ENCODE measurements at places on chromosomes 13 and 19.

GRCh38 chr13:38543561-38543960, 143.3 kb upstream of the FREM2 start:
- DNase-seq = no peak

DNA sequence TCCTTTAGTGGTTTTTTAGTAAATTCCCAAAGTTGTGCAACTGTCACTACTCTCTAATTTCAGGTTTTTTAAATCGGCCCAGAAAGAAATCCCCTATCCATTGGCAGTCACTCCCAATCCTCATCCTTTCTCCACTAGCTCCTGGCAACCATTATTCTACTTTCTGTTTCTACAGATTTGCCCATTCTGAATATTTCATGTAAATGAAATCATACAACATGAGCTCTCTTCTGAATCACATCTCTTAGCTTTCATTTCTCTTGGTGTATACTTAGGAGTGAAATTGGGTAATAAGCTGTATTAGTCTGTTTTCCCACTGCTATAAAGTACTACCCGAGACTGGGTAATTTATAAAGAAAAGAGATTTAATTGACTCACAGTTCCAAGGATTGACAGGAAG, 9.7 kb upstream of the ZNF223 start:
- DNase-seq = no peak

- no peak for DNase-seq
Observed at GRCh38 chr13:110835721-110836604, 78.9 kb downstream of the ANKRD10 start.

DNA sequence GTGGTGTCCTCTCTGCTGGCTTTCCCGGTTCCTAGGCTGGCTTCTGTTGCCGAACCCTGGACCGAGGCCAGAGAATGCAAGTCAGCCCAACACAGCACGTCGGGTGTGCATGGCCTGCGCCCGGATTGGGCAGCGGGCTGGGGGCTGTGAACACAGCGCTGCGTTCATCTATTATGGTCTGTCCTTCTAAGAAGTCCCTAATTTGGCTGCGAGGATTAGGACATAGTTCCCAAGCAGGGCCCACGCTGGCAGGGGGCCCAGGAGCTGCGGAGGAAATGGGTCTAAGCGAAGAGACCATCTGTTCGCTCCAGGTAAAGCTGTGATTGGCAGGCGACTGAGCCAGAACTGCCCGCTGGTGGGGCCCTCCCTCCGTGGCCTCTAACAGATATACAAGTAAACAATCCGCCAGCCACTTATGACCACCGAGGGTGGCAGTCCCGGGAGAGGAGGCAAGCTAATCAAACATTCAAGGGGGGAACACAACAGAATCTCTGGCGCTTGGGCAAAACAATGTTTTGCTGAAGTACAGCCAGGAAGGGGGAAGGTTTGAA, 6.0 kb downstream of the SYCE2 start:
- no peak for DNase-seq

GRCh38 chr13:45198041-45198440, 2.8 kb downstream of the KCTD4 start:
- no peak for DNase-seq

DNA sequence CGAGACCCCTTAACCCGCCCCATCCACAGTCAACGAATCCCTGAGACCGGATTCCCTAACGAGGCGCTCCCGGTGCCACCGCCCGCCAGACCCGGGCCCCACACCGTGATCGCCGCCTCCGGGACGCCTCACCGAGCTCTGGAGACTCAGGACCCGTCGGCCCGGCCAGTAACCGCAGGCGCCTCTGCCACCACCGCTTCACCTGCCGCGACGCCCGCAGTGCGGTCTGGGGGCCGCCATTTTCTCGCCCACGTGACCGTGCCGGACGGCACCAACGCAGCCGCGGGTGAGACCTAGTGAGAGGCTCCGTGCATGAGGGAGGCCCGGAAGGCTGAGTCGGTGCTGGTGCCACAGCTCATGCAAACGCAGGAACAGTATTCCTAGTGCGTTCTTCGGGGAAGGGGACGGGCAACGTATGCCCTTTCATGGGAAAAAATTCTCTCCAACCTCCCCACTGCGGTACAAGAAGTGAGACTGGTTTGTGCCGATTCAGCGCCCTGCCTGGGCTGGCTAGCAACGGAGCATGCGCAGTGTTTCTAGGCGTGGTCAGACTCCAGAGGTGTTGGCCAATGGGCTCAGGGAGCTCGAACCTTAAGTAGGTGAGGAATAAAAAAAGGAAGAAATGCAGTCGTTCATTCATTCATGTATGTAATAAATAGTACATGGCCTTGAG, at the start of gene DOHH:
DOHH (minus strand) TSS at position 246 of the 673 bp plus-strand sequence. CDS start 3,860 bp downstream, outside the sequence.
- DNase-seq = peak; percentile 92

GRCh38 chr19:30555791-30556110, 183.6 kb downstream of the ZNF536 start:
- DNase-seq = no peak

DNA sequence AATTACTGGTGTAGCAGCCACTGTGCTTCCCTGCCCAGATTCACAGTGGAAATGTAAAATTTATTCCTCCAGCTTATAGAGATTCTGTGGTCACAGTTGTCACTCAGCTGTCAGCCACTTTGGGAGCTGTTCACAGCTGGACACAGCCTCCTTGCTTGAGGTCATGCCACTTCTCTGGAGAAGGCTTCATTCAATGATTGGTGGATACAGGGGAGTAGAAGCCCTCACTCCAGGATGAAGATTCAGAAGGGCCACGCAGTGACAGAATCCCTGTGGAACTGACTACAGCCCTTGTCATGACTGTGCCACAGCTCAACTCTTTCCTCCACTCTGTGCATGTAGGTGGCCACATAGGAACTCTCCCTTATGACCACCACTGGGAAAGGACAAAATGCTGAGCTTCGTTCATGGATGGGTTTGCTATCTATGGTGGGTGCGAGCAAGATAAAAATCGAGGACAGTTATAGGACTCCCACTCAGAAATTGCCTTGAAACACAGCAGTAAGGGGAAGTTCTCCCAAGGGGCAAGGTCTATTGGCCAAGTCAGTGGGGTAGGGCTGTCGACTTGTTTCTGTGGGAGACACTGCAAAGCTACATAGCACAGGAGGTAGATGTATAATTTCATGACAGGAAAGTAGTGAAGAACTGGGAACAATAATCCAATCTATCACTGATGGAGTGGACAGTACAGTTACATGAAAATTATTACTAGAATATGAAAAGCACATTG, 98.7 kb downstream of the CCNA1 start:
- no peak for DNase-seq

DNA sequence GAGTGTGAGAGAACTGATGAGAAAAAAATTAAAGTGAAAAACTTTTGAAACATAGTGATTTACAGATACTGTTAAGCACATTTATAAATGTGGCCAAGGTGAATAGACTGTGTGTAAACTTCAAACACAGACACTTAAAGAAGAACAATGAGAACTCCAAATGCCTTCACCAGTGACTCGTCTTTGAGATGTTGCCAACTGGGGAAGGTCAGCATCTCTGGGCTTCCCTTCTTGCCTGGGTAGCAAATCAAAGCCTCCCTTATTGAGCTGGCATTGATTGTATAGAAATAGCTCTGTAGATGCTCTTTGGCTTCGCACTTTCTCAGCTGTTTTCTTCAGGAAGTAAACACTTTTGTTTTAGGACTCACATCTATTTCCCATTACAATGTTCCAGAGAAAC, 177.3 kb upstream of the SGCG start:
- no peak for DNase-seq

DNA sequence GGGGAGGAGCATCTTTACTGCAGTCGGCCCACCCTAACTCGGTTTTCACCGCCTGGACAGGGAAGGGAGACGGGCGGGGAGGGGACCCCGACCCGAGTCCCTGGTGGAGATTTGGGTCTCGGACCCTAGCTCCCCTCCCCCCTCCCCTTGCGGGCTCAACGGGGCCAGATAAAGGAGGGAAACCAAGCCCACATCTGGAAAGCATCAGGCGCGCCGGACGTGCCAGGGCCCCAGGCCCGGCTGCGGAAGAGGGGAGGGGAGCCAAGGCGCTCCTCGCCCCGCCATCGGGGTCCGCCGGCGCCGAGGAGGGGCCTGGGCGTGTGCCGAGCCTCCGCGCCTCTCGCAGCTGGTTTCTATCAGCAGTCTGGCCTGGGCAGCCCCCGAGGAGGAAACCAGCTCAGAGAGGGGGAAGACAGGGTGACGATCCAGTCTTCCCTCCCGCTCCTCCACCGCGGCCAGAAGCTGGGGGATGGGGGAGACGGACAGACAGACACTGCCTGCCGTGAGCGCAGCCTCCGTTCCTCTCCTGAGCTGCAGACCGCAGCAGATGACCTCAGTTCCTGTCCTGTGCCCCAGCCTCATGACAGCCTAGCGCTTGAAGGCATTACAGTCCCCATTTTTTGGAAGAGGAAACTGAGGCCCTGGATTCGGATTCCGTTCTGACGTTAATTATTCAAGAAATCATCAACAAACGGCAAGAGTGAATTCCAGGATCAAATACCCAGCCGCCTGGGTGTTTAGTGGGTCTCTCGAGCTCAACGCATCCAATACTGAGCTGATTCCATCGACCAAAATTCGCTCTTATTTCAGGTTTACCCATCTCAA, 3.6 kb upstream of the GNG8 start:
- DNase-seq = no peak

- no peak for DNase-seq
Observed at GRCh38 chr13:26584713-26585112, 27.2 kb downstream of the WASF3 start.

GRCh38 chr19:34489175-34489574, 7.6 kb downstream of the WTIP start:
- DNase-seq = no peak

GRCh38 chr19:57031106-57031505, 88.7 kb upstream of the USP29 start:
- no peak for DNase-seq

DNA sequence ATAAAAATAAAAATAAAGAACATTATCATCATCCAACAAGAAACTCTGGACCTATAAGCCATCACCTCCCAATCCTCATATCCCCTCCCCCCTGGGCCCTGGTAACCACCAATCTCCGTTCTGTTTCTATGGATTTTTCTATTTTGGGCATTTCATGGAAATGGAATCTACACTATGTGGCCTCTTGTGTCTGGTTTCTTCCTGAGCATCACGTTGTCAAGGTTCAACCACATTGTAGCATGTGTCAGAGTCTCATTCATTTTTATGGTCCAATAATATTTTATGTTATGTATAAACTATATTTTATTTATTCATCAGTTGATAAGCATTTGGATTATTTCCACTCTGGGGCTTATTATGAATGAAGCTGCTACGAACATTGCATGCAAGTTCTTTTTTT, 26.9 kb downstream of the SULT2B1 start:
- DNase-seq = no peak

Data from stimulated activated CD4-positive, alpha-beta T cell treated with anti-CD3 and anti-CD28 coated beads, Interleukin-2, amount 100 ng/mL, for 48 hours (primary cell).